Liver (tissue), 10 donors: ENCODE measurements at places on chromosomes 12 and 14.
A peak's percentile ranks its signal among the peaks of the same experiment; 100 is the strongest.

DNA sequence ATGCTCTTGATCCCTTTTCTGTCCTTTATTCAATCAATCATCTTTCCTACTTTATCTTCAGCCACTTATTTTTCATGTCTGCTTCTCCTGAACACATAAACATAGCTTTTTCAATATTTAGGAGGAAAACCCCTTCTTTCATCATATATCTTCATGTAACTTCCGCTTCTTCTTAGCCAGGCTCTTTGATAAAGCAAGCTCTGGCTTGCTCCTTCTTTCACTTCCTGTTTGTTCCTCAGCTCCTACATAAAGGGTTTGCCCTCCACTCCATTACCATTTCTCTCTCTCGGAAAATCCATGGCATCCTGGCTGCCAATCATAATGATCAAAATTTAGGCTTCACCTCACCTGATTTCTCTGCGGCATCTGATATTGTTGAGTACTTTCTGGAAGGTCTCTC, 33.7 kb upstream of the HELB start:
- no peak for DNase-seq

DNA sequence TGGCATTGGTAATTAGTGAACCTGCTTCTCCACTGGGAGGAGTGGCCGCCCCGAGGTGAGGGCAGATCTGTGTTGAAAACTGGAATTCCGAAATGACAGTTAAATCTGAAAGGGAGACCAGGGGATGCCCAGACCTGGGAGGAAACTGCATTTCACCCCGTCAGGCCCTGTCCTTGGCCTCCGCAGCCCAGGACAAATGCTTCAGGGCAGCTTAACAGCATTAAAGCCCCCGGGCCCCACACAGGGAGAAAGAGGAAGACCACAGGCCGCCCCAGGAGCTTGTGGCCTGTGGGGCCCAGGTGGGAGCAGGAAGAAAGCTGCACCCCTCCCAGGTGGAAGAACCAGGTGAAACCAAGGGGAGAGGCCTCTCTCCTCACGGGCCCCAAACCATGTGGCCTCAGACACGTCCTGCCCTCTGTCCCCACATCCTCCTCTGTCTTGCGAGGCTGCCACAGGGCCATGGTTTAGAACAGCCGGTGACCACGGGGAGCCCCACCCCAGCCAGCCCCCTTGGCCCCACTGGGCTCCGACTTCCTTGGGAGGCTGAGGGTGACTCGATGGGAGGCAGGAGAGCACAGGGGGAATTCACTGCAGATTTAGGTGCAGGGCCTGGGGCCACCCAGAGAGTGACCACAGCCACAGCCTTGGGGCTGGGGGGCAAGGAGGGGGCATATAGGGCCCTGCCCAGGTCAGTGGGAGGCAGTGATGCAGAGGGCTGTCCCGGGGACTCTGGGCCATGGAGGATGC, 265.4 kb downstream of the ADGRD1 start:
- DNase-seq, result no peak

- no peak for DNase-seq
Measured at GRCh38 chr14:67060546-67060945, 128.7 kb upstream of the GARIN2 start.

DNA sequence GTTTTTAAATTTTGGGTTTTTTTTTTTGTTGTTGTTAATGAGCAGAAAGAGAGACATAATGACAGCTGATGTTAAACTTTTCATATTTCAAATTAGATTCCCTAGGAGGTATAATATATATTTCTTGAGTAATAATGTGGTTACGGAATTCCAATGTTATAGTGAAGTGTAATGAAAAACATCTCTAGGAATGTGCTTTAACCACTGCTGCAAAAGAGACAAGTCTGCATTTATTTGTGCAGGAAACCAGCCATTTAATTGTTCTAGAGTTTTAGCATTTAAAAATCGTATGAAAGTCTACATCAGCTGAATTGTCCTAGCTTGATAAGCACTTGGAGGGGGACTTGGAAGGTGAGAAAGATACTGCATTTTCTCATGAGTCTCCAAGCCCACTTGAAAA, 14.3 kb downstream of the SERPINA10 start:
- DNase-seq, result no peak

GRCh38 chr12:52284562-52285171, 6.7 kb downstream of the KRT81 start:
- no peak for DNase-seq

GRCh38 chr14:74981462-74981782, 21.3 kb upstream of the EIF2B2 start:
- no peak for DNase-seq

GRCh38 chr14:73740618-73741326, 26.6 kb upstream of the PNMA1 start:
- DNase-seq, result peak; percentile 78

- DNase-seq, result no peak
Measured at GRCh38 chr12:57802607-57803006, 15.9 kb downstream of the AVIL start.

GRCh38 chr12:121451961-121452339, 52.0 kb downstream of the RNF34 start:
- DNase-seq, result no peak

GRCh38 chr14:92923744-92924103, 774 bp downstream of the CHGA start:
- no peak for DNase-seq

- no peak for DNase-seq
Measured at GRCh38 chr14:32354716-32355115, 25.6 kb downstream of the AKAP6 start.

GRCh38 chr14:94058128-94058673, 22.8 kb downstream of the DDX24 start:
- no peak for DNase-seq

DNA sequence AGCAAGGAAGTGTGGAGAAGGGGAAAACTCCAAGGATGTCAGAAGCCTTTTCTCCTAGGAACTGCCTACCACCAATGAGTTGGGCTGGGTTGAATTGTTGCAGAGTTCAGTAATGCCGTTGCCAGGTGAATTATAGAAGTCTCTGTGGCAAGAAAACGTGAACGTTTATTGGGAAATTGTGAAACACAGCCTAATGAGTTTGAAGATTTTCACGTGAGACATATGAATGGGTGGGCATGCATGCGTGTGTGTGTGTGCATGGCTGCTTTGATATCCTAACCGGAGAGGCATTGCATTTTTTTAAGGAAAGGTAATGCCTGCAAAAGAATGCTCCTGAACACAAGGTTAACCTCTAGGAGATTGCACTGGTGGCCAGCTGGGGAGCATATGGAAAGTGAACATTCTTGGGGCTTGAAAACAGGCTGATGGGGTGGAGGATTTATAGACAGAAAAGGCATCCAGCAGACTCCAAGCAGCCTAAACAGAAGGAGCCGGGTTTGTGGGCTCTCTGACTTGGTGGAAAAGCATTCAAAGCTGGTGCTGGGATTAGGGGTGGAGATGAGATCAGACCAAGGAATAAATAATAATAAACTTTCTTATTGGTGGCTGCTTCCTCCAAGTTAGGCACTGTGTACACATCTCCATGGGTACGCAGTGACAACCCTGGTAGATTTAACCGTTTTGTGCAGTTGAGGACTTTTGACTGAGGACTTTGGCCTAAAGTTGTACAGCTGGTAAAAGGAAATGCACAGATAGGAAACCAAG, 67.8 kb downstream of the NTF3 start:
- DNase-seq, result no peak

GRCh38 chr14:57981817-57982560, 116.1 kb upstream of the SLC35F4 start:
- no peak for DNase-seq

- DNase-seq, result no peak
Measured at GRCh38 chr14:37056473-37056872, 115.9 kb downstream of the SLC25A21 start.

GRCh38 chr14:52856139-52856538, 64.7 kb upstream of the GNPNAT1 start:
- no peak for DNase-seq

DNA sequence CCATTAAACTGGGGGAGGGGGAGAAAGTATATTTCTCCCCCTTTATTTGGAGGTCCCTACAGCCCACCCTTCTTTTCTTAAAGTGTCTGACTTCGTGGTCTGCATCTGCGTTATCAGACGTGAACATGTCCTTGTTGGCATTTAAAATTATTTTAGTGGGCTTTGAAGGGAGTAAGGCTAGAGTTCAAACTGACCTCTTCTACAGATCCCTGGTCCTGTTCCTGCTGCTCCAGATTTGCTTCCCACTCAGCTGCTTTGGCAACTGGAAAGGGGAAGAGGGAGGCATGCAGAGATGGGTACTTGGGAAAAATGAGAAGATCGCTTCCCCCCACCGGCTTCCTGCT, 611 bp upstream of the SIX6 start:
- no peak for DNase-seq

DNA sequence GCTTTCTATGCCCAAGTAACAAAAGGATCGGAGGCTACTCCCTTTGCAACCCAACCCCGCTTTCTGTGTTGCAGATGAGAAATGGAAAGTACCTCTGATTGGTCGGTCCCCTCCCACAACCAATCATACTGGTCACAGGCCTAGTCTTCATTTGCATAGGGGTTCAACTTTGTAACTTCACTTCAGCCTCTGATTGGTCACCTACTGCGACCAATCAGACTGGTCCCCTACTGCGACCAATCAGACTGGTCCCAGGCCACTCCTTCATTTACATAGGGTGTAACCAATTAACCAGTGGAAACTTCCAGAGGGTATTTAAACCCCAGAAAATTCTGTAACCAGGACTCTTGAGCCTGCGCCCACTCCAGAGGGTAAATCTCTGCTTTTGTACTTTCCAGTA, 906.4 kb upstream of the TMEM132C start:
- DNase-seq, result no peak

DNA sequence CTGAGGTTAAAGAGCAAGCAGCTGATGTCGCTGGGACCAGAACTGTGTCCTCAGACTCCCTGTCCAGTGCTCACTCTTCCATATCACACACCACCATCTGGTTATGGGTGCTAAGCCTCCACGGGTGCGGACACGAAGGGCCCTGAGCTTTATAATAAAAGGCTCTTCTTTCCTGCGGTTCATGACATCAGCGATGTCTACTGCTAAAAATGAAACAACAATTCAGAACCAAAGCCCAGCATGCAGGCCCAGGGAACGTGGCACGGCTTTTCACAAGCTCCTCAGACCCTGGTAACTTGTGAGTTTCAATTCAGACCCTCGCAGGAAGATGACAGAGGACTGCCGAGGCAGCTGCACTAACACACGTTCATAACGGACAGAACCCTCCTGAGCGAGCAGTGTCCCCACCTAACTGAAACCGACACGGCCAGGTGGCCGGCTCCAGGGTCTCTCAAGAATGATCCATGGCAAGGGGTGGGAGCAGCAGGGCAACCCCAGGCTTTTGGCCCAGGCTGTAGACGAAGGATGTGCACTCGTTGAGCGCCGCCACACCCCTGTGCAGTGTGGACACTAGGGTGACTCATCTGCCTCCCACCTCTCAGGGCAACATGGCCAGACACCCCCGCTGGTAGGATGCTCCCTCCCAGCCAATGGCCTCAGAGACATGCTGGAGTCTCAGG, 180.3 kb downstream of the CALM1 start:
- DNase-seq, result no peak

GRCh38 chr12:25764892-25765291, 193.6 kb upstream of the RASSF8 start:
- no peak for DNase-seq

DNA sequence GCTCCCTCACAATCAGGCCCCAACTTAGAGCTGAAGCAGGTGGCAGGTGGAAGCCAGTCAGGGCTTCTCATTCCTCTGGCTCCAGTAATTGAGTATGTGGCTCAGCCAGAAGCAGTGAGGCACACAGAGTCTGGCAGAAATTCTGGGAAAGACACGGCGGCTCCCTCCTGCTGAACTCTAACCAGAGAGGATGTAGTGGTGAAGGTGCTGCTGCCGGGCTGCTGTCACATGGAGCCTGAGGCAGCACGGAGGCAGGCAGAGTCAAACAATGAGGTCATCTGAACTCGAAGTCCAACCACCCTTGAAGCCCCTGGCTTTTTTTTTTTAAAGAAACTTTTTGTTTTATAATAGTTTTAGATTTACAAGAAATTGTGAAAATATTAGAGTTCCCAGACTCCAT, 33.4 kb upstream of the SMOC1 start:
- DNase-seq, result no peak

- no peak for DNase-seq
Measured at GRCh38 chr14:61616524-61617185, 78.7 kb upstream of the HIF1A start.

GRCh38 chr12:30694412-30695198, 1.1 kb downstream of the IPO8 start:
- DNase-seq, result no peak
